ENCODE measurements at places on chromosomes 6 and 20.

GRCh38 chr6:30234356-30234755, 21.1 kb upstream of the TRIM26 start:
- no peak for DNase-seq

GRCh38 chr6:3625149-3625979, 126.1 kb downstream of the PXDC1 start:
- no peak for DNase-seq

- peak; percentile 22 for DNase-seq
These were observed 15.5 kb upstream of the TCFL5 start for GRCh38 chr20:62876902-62877816.

GRCh38 chr6:13006578-13007300, 290.2 kb downstream of the PHACTR1 start:
- DNase-seq: peak; percentile 59

DNA sequence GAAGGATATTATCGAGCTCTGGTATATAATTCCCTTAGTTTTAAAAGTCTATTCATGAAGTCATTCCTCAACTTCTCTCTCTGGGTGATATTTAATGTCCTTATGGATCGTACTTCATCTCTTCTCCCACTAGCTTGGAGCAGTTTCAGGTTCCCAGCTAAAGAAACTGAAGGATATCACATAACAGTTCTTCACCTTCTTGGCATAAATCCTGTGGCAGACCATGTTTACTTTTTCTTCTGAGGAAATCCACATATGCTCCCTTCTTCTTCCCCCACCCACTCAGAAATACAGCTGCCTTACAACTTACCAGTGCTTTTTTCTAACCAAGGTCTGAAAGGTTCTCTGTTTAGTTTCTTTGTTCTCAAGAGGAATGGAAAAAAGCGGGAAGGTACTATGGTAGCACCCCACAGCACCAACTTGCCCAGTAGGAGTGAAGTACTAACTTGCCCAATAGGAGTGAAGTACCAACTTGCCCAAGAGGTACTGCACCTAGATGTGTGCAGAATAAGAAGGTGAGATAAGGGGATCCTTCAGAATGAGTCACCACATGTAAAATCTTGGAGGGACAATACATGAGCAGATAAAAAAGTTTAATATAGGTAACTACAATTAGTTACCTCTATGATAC, 53.1 kb downstream of the TSPYL4 start:
- no peak for DNase-seq

Data from fibroblast of skin of right quadriceps (primary cell).